Right renal pelvis (tissue), 4 donors: ENCODE measurements at places on chromosomes 13 and 19.

GRCh38 chr13:64755961-64756360 is 2474.2 kb downstream of the PCDH9 start:
- DNase-seq: no peak

GRCh38 chr13:56924401-56924800 is 216.3 kb upstream of the PRR20A start:
- DNase-seq: no peak

GRCh38 chr13:109976206-109976997 is 190.0 kb upstream of the IRS2 start:
- no peak for DNase-seq

DNA sequence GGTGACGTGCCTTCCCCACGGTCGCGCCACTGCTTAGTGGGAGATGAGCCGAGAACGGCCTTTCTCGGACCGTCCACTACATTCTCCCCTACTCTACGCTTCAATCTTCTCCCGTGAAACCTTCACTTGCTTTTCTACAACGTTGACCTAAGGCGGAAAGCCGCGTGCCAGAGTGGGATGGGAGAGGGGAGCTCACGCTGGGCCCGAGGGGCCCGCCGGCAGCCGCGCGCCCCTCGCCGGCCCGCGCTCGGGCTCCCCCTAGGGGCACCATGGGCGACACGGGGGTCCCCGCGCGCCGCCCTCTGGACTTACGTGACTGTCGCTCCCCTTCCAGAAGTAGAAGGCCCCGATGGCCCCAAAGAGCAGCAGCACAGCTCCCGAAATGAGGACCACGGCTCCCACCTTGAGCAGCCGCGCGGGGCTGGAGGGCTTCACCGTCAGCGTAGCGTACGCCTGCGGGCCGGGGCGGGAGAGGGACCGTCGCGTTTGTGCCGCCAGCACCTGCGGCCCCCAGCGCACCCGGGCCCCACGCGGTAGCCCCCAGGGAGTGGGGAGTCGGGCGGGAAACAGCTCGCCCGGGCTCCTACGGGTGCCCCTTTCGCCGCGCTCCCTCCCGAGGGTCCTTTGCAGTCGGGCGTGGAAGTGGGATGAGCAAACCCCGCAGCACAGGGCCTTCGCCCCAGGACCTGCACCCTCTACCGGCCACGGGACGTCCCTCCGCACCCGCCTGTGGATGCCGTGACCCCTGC is 727 bp downstream of the CNMD start:
- no peak for DNase-seq

- DNase-seq: no peak
These were observed 7.3 kb downstream of the CD209 start for GRCh38 chr19:7739801-7740681.

- no peak for DNase-seq
These were observed 75.4 kb downstream of the PTPRS start for GRCh38 chr19:5265260-5265659.

- DNase-seq: no peak
These were observed 30.1 kb upstream of the METTL21C start for GRCh38 chr13:102724923-102725322.

DNA sequence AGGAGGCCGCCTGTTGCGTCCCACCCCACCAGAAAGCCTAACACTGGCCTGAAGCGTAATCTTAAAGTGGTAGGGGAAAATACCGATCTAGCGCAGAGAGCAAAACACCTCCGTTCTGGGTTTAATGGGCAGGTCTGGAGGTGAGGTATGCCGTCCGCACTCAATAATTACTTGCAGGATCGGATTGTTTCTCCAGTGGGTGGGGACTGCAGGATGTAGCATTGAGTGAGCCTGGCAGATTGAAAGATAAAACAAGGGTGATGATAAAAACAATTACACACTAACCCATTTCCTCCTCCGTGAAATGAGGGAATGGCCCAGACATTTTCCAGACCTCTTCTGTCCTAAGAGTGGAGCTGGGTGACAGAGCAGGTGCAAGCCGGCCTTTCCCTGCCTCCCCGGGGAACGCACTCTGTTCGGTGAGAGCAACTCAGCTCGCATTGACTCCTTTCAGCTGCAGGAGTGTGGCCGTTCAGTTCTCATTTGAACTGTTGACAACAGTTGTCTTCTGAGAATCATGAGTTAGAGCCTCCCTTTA is 110.2 kb upstream of the DOCK9 start:
- no peak for DNase-seq

DNA sequence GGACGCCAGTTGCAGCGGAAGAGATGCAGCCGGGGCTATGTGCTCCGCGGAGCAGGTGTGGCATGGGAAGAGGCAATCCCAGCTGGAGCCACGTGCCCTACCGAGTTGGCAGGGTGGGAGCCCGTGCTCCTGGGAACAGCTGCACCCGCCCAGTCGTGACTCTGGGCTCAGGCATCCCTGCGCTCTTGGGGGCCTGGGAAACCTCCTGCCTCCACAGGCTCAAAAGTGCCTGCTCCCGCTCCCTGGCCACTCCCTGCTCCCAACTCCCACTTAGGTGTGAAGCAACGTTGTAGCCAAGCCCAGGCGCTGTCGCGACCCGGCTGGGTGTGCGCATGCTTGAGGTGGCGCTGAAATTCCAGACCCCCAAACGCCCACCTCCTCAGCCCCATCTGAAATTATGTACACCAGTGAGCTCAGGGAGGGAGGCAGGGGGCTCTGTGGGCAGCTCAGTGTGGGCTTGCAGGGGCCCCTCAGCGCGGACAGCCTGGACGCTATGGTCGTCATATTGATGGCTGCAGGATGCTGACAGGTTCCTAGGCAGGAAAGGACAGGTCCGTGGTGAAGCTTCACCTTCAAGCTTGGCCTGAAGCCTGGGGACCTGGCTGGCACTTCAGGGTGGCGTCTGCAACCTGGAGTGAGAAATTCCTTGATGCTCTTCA is 429.9 kb downstream of the SLITRK1 start:
- DNase-seq: no peak

GRCh38 chr19:41083516-41083915 is 4.7 kb upstream of the CYP2A13 start:
- DNase-seq: no peak

- DNase-seq: no peak
These were observed 14.0 kb upstream of the PTOV1 start for GRCh38 chr19:49837009-49837310.

GRCh38 chr13:83201506-83201905 is 680.8 kb downstream of the SLITRK1 start:
- no peak for DNase-seq

- no peak for DNase-seq
These were observed 1230.1 kb upstream of the SLC10A2 start for GRCh38 chr13:104296286-104296685.

DNA sequence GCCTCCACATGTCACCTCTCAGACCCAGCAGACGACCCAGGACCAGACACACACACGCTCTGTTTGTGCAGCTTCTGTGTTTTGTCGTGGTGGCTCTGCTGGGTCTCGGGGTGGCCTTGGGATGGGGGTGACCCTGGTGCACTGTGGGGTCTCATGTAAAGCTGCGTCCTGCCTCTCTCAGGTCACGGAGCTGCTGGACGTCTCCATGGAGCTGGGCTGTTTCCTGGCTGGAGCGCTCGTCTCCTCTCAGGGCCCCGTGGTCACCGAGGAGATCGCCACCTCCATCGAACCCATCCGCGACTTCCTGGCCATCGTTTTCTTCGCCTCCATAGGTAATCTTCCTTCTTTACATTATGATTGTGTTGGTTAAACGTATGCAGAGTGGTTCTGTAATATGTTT is 45.4 kb upstream of the TFDP1 start:
- DNase-seq: no peak

- no peak for DNase-seq
These were observed 187.0 kb upstream of the EDNRB start for GRCh38 chr13:78105656-78106055.
